ENCODE measurements at places on chromosomes 11 and 22.

- no peak for DNase-seq
Observed at GRCh38 chr11:87493516-87493915, 455.8 kb downstream of the TMEM135 start.

- no peak for DNase-seq
Observed at GRCh38 chr11:94780432-94780831, 12.3 kb downstream of the AMOTL1 start.

DNA sequence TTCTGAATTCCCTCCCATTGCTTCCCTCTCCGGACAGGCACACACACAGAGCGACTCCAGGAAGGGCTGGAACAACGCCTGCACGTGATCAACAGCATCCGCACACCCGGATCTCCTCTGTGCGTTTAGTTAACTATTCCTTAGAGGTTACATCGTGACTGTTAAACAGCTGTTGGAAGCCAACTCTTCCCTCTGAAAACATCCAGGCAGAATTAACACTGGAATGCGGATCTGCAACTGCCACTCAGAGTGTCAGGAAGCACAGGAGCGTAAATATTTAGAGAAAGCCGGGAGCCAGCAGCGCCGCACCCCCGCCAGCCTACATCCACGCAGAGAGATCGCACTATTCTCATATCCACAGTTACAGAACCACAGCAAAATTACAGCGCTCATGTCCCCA, 46.2 kb downstream of the SHANK2 start:
- no peak for DNase-seq

DNA sequence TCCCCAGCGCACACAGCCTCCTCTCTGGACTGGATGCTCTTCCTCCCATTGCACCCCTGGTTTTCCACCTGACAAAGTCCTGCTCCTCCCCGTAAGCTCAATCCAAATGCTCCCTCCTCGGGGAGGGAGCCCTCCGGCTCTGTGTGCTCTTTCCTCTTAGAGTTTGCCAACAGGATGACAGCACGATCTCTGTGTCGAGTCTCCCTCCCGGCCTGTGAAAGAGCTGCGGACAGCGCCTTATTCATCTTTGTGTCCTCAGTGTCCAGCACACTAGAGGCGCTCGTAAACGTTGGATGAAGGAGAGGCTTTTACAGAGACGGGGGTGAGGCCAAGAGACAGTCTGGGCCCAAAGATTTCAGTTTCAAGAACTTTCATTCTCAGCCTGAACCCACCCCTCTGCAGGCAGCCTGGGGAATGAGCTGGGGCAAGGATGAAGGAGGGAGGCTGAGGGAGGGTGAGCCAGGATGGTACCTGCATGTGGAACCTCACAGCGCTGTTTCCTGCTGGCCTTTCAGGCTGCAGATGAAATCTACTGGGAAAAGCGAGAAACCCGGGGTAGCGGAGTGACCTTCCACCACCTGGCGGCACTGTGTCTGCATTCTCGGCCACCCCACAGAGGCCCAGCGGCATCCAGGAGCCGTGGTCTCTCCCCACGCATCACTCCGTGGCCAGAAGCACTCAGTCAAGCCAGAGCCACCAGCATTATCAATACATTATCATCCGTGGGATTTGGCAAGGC, 8.5 kb upstream of the TMPRSS4 start:
- no peak for DNase-seq

- no peak for DNase-seq
Observed at GRCh38 chr11:33753304-33753967, 17.2 kb upstream of the CD59 start.

- DNase-seq = no peak
Observed at GRCh38 chr11:43943372-43943930, 1.0 kb downstream of the C11orf96 start.

DNA sequence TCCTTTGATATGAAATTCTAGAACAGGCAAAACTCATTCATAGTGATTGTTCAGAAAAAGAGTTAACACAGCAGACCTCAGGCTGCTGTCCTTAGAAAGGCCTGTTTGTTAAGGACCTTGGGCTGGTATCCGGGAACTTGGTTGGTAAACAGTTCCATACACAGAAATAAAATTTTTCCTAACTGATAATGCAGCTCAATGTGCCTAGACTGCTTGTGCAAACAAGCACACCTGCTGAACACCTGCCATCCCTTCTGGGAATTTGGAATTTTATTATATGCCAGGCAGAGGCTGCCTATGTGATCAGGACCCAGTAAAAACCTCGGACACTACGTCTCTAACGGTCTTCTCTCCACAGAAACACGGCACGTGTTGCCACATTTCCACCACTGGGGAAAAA, 11.5 kb downstream of the THAP12 start:
- no peak for DNase-seq

DNA sequence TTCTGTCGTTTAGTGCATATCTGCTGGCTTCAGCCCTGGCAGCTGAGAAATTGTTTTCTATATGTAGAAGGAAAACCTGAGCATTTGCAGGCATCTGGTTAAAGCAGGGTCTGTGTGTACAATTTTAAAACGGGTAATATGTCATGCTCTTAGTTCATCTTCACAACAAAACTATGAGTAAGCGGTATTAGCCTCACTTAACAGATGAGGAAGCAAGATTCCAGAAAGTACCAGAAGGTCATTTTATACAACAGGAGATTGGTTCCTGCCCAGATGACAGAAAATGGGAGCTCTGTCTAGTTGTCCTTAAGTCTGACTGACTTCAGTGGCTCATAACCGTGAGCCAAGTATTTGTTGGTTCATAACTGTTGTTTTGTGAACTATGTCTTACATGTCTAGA, 1.1 kb downstream of the TIMM10B start:
- DNase-seq = no peak

- DNase-seq = no peak
Observed at GRCh38 chr11:35905646-35906276, 38.1 kb upstream of the LDLRAD3 start.

DNA sequence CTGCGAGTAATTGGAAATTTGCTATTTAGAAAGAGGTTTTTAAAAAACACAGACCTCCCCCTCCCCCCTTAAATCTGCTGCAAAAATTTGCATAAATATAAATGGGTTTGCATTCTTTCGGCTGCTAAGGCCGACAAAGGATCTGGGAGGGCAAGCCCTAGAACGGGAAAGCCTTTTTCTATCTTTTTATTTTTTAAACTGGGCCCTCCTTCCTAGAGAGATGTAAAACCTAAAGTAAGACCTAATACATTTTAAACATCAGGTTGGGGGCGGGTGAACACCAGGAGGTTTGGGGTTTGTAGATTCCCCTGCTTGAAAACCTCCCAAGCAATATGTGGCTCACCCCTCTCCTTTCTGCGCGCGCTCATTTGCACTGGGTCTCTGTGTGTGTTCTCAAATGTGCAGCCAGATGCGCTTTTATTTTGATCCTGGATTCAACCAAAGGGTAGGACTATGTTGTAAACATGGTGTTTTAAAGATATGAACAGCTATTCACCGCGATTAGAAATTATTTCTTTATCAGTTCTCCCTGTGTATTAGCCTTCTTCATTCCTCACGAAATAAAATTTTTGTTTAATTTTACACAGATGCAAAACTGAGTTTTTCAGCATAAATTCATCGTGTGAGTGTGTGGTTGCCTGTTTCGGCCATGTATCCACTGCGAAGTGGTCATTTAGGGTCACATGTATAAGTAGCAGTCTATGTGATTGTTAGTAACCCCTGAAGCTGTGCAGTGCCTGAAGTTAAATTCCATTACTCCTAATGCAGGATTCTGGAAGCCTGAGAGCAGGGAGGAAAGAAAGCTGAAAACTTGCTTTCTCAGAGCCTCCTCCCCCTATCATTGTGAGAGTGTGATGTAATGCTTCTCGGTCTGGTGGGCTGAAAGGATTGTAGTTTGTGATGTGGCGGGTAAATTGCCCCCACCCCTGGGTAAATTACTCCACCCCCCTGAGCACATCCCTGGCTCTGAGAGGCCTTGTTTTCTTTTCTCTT, 988 bp downstream of the TNRC6B start:
- DNase-seq = no peak

DNA sequence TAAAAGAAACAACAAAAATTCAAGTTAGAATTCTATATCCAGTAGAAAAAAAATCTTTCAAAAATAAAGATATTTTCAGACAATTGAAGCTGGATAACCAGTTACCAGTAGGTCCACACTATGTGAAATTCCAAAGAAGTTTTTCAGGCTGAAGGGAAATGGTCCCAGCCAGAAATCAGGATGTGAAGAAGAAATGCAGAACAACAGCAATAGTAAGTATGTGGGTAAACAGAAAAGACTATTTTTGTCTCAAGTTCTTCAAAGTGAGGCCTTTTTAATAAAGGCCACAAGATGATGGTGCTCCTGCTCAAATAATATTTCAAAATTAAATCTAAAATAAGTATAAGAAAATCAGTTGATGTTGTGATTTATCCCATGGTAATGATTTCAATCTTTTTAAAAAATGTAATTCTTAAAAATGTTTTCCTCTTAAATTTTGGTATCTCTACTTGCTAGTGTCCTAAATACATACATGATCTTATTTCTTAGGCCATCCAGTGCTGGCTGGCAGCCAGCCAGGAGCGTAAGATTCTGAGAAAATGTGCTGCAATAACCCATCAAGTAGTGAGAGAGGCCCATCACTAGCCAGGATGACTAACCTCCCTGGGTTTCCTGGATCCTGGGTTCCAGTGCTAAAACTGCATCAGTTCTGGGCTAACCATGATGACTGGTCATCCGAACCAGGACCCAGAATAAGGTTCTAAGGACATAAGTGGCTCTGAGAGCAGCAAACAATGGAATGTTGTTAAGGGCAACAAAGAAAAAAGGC, 15.6 kb upstream of the UCP3 start:
- DNase-seq = no peak

DNA sequence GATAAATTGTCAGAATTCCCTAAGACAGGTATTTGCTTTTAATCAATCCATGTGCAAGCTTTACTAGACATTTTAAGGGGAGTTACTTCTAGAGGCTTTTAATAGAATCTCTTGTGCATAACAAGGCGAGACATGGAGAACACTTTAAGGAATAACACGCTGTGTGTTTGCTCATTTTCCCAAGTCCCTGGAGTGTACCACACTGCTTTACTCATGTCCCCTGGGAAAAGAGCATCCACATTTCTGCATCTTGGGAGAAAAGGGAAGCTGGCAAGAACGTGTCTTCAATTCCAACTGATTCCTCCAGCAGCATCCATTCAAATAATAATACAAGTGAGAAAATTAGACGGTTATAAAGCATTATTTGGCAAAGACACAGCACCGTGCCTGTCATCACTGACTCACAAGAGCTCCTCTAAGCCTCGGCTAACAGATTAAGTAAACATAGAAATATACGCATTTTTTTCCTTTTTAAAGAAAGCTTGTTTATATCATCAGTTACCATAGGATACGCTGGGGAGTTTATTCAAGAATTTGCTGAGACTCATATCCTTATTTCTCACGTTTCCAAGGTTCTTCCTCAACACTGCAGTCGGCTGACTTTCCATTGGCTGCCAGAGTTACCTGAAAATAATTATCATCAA, 121.5 kb downstream of the CD44 start:
- no peak for DNase-seq

- no peak for DNase-seq
Observed at GRCh38 chr11:18502352-18502751, 24.4 kb downstream of the TSG101 start.

DNA sequence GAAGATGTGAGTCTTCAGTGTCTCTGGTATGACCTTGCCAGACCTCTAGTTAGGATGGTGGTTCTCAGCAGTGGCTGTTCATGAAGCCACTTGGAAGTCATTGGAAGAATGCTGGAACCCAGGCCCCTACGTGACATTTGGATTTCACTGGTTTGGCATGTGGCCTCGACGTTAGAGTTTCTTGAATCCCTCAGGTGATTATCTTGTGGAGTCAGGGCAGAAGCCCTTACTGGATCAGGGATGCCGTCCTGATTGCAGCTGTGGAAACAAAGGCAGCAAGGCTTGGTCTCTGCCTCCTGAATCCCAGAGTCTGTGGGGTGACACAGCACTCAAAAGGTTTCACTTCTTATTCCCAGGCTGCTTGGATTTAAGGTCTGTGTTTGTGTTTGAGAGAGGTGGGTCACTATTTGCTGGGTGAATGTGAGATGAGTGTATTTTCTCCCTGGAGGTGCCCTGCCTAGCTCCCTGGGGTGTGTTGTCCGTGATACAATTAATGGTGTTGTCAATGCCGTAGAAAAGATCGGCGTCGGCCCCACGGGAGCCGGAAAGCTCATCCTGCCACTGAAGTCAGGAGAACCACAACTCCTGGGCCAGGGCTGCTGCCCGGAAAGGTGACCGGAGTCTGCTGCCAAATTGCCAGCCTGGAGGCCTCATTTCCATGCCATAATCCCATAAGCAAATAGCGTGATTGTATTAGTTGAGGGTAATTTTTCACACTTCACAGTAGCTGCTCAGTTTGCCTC, 939.0 kb downstream of the BRD1 start:
- DNase-seq = no peak

All from NCI-H1436 treated with DMSO at 0.1 percent for 48 hours (cell line).